CD4-positive, alpha-beta T cell (primary cell): ENCODE measurements at places on chromosomes 2 and 18. TPM values are rescaled to one million over a fixed set of nuclear protein-coding genes. Genes with fewer than 3 reads are reported as not detected.
A peak's percentile ranks its signal among the peaks of the same experiment; 100 is the strongest.

ABHD1 gene
- total RNA-seq: 1.0 TPM

GRCh38 chr18:13437034-13437433 lies 218.5 kb downstream of the LDLRAD4 start:
- H3K4me1 ChIP-seq: peaks cover 47% of the 10 kb centered on the region
- no peaks in the 10 kb centered on the region for H3K36me3 ChIP-seq
- H3K27me3 ChIP-seq: no peaks in the 10 kb centered on the region
- H3K27ac ChIP-seq: peak overlapping the region; percentile 76
- DNase-seq: peak; percentile 33

GRCh38 chr2:106572541-106573450 lies 85.6 kb downstream of the CD8B2 start:
- no peaks in the 10 kb centered on the region for H3K27me3 ChIP-seq
- H3K27ac ChIP-seq: no peak overlapping the region
- DNase-seq: no peak
- no peaks in the 10 kb centered on the region for H3K36me3 ChIP-seq
- H3K4me3 ChIP-seq: no peak overlapping the region

- H3K27ac ChIP-seq: no peak overlapping the region
- peaks cover 16% of the 10 kb centered on the region for H3K4me1 ChIP-seq
- H3K4me3 ChIP-seq: no peak overlapping the region
- peaks cover 3% of the 10 kb centered on the region for H3K36me3 ChIP-seq
Observed at GRCh38 chr2:224520064-224520463, 65.1 kb downstream of the CUL3 start.

CCBE1 gene
- not detected for total RNA-seq

DNA sequence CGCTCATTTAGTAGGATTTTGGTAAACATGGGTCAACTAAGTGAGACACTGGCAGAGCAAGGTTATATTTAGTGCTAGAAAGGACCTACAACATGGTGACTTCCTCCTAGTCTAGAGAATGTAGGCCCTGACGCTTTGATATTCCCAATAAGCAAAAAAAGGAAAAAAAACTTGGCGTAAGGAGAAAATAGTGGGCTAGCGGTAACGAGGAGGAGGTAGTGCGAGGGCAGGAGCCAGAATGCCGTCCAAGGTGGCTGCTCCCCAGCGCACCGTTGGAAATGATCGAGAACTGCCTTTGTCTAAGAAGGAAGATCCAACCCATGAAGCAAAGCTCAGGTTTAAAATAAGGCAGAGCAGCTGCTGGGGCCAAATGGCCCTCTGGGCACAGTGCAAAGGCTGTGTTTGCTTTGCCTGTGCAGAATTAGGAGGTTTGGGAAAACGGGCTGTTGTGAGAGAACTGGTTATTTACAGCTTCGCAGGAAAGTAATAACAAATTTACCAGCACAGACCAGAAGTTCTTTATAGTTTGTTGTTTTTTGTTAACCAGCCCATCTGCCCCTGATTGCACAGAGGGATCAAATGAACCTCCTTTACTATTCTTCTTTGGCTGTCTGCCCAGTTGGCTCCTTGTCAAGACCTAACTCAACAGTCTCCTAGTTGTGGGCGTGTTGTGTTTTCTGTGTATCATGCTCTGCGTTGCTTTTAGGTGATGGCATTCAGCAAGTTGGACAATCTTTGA lies 86.6 kb downstream of the ITGB1BP1 start:
- no peak for DNase-seq
- H3K4me1 ChIP-seq: peaks cover 2% of the 10 kb centered on the region
- no peaks in the 10 kb centered on the region for H3K36me3 ChIP-seq
- H3K4me3 ChIP-seq: no peak overlapping the region

- H3K4me1 ChIP-seq: peaks cover 17% of the 10 kb centered on the region
- no peak for DNase-seq
- H3K27me3 ChIP-seq: no peaks in the 10 kb centered on the region
- no peak overlapping the region for H3K4me3 ChIP-seq
- H3K27ac ChIP-seq: no peak overlapping the region
Observed at GRCh38 chr2:9793918-9794717, 49.2 kb upstream of the TAF1B start.

ZNF521 gene
- total RNA-seq: not detected

GRCh38 chr2:121999264-121999663 lies 243.8 kb downstream of the TSN start:
- H3K4me3 ChIP-seq: no peak overlapping the region
- peaks cover under 1% of the 10 kb centered on the region for H3K27me3 ChIP-seq
- DNase-seq: no peak
